ENCODE measurements at places on chromosomes 5 and 9.

DNA sequence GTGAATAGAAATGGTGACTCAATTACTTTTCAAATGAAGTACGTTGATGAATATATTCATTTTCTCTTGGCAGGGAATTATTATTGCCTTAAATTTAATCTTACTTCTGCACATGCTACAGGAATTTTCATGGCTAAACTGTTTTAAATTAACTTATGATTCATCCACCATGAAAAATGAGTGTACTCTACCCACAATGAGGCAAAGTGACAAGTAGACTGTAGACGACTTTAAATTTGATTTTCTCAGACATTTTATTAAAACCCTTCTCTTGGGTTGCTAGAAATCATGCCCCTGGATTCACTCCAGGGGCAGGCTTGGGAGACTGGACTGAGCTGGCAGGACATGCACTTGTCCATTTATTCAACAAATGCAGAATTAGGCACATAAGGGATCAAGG lies 23.5 kb upstream of the ERAP2 start:
- no peak for DNase-seq

- DNase-seq: no peak
These were observed 64.9 kb downstream of the CFAP95 start for GRCh38 chr9:69885474-69885929.

GRCh38 chr5:14400085-14400484 lies 181.5 kb upstream of the OTULINL start:
- DNase-seq: no peak

- DNase-seq: no peak
These were observed 66.2 kb upstream of the CNTLN start for GRCh38 chr9:17068671-17069070.

DNA sequence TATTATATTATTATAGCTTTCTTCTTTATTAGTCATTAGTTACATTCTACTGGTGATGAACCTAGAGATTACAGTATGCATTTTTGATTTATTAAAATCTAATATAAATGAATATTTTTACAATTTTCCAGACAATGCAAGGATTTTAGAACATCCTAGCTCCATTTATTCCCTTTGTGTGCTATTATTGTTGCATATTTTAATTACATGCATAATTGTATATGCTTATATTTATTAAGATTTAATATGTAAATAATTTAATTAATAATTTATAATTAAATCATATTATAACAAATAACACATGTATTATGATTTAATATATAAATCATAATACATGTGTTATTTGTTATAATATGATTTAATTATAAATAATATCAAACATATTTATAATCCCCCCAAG lies 23.4 kb upstream of the MACROH2A1 start:
- no peak for DNase-seq
